ENCODE measurements at places on chromosomes 3 and 15. TPM values are rescaled to one million over a fixed set of nuclear protein-coding genes. Genes with fewer than 3 reads are reported as not detected.

INTS14 gene
- 38.0 TPM for total RNA-seq

DNA sequence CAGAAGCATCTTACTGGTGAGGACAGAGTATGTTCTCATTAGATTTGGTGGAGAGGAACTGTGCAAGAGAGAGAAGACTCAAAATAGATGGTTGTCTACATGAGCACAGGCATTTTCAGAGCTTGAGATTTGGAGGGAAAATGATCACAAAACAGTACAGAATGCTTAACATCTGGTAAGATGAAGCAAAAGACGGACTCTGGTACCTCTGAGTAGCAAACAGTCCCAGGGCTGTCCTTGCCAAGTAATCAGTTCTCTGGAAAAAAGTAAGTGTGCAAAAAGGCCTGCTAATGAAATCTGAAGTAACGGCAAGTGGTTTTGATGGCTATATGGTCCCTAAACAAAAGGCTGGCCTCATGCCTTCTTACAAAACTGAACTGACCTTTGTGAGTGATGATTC is 414.2 kb downstream of the CNTN4 start:
- H3K4me1 ChIP-seq = no peaks in the 10 kb centered on the region
- H3K27ac ChIP-seq = no peak overlapping the region
- H3K36me3 ChIP-seq = no peaks in the 10 kb centered on the region
- DNase-seq = no peak
- H3K27me3 ChIP-seq = no peaks in the 10 kb centered on the region

- no peaks in the 10 kb centered on the region for H3K36me3 ChIP-seq
- DNase-seq = no peak
- no peak overlapping the region for H3K4me3 ChIP-seq
- H3K27me3 ChIP-seq = no peaks in the 10 kb centered on the region
- no peak overlapping the region for H3K27ac ChIP-seq
Measured at GRCh38 chr3:111594781-111595180, 365 bp downstream of the ZBED2 start.

SEMA3B gene
- 2.0 TPM for total RNA-seq

- DNase-seq = no peak
- H3K4me1 ChIP-seq = no peaks in the 10 kb centered on the region
- no peaks in the 10 kb centered on the region for H3K36me3 ChIP-seq
- H3K27ac ChIP-seq = no peak overlapping the region
Measured at GRCh38 chr15:71168166-71168834, 53.0 kb downstream of the THSD4 start.

GRCh38 chr3:198070871-198071270 is 110.9 kb downstream of the LMLN start:
- H3K4me3 ChIP-seq = no peak overlapping the region
- no peaks in the 10 kb centered on the region for H3K36me3 ChIP-seq
- no peaks in the 10 kb centered on the region for H3K4me1 ChIP-seq

ABHD17C gene
- 7.8 TPM for total RNA-seq

EOMES gene
- total RNA-seq = not detected

DNA sequence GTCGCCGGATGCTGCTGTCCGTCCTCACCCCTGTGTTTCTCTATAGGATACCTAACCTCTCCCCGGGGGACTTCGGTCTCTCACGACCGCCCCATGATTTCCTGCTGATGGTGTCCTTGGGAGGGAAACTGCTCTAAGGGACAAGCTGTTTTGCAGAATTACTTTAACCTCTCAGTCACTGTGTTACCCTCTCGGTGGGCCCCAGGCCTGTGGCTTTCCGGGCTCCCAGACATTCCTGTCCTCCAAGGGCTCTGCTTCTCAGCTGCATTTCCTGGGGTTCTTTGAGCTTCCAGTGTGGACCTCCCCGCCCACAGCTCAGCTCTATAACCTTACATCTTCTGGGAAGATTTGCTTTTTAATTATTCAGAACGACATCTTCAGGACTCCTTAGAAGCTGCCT is 40.9 kb downstream of the CHST2 start:
- no peaks in the 10 kb centered on the region for H3K36me3 ChIP-seq
- H3K4me3 ChIP-seq = no peak overlapping the region
- no peak overlapping the region for H3K27ac ChIP-seq
- no peaks in the 10 kb centered on the region for H3K27me3 ChIP-seq
- H3K4me1 ChIP-seq = no peaks in the 10 kb centered on the region
- DNase-seq = no peak

DNA sequence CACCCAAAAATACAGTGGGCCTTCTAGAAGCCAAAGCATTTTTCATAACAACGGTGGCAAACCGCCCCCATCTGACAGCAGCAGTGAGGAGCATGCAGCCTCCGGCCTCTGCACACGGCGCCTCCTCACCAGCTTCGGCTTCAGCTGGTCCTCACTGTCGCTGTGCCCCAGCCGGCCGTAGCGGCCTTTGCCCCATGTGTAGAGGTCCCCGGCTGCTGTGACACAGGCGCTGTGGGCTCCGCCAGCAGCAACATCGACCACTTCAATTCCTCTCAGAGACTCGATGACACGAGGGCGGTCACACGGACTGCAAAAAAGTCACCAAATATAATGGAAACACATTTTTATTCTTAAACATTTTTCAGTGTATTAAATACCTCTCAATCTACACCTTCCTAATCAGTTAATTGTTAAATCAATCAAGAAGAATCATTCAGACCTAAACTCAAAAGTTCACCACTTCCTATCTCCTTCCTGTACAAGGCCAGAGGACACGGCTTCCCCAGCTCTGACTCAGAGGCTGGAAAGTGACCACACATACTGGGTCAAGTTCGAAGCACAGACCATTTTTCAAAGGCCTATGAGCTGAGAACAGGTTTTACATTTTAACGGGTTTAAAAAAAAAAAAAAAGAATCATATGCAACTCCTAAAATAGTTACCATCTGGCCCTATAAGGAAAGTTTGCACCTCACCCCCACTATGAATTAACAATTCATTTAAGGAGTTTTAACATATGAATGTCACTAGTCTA is 33.6 kb upstream of the OCA2 start:
- no peaks in the 10 kb centered on the region for H3K4me1 ChIP-seq
- H3K36me3 ChIP-seq = peaks cover 13% of the 10 kb centered on the region
- no peak overlapping the region for H3K4me3 ChIP-seq
- DNase-seq = no peak
- no peak overlapping the region for H3K27ac ChIP-seq

APBA2 gene
- total RNA-seq = 11.7 TPM

CNBP gene
- total RNA-seq = 438 TPM

Measured in A673 (cell line).